T-helper 9 cell (primary cell): ENCODE measurements at places on chromosomes 11 and 22.

DNA sequence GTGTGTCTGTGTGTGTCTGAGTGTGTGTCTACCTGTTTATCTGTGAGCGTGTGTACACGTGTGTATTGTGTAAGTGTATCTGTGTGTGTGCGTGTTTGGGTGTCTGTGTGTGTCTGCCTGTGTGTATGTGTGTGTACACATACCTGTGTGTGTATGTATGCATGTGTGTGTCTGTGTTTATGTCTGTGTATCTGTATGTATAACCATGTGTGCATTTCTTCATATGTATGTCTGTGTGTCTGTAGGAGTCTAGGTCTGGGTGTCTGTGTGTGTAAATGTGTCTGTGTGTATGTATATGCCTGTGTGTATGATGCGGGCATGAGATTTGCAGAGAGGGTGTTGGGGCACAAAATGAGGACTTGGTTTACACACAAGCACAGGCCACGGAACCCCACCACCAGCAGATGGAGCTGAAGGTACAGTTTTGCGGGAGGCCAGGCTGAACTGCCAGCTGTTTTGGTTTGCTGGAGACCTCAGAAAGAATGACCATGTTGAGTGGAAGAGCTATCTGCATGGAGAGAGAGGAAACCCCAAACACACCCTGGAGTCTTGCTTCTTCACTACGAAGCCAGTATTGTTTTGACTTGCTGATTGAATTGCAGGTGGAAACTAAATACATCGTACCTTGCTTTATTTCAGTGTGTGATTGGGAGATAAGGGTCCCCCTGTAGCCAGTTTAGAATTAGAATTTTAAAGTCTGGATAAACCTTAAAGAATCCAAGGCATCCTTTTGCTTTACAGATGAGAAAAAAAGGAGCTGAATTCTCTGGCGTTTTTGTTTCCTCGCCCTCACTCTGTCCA is 497.2 kb downstream of the NTM start:
- no peak for DNase-seq

DNA sequence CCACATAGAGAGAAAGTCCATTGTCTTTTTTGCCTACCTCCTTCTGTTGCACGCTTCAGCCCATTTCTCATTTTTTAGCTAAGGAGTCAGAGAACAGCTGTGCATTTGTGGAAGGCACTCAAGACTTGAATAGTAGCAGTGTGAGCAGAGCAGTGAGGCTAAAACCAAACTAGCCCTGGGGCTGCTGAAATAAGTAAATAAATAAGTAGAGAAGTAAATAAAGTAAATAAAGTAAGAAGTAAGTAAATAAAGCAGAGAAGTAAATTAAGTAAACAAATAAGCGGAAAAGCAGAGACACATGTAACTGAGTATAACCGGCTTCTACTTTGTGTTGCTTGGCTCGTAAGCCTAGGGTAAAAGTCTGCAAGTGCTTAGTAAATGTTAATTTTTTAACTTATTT is 2.4 kb upstream of the OR52L1 start:
- no peak for DNase-seq

DNA sequence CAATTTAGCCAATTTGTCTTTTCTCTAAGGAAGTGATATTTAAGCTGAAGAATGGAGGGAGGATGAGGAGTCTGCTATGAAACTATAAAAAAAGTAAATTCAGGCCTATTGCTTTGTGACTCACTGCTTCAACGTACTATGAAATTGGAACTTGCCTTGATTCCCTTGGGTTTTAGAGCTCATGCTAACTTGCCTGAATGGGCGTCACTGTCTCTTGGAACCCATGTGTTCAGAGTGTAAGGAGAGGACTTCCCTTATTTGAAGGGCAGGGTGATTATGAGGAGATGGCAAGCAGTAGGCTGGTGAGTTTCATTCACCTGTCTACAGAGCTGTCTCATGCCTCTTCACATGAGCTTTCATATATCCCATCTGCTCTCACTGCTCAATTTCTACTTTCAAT is 28.7 kb upstream of the WT1 start:
- no peak for DNase-seq

GRCh38 chr11:10537600-10537999 is 3.4 kb downstream of the RNF141 start:
- no peak for DNase-seq

GRCh38 chr11:73216465-73216864 is 1.6 kb upstream of the P2RY2 start:
- DNase-seq: no peak

- no peak for DNase-seq
Observed at GRCh38 chr11:114368918-114369680, 31.2 kb downstream of the C11orf71 start.

DNA sequence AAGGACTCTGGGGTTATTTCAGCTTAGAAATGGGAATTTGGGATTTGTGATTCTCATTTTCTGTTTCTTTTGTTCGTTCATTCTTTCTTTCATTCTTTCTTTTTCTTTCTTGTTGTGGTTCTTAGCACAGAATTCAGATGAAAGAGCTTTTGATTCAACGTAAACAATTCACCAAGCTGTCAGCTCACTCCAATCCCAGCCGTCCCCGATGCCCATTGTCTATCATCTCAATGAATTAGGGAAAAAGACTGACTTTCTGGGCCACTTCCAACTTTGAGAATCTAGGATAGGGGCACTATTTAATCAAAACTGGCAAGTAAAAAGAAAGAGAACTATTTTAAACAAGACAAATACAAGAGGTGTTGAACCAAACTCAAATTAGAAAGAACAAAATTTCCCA is 25.1 kb upstream of the TMA7B start:
- DNase-seq: no peak

DNA sequence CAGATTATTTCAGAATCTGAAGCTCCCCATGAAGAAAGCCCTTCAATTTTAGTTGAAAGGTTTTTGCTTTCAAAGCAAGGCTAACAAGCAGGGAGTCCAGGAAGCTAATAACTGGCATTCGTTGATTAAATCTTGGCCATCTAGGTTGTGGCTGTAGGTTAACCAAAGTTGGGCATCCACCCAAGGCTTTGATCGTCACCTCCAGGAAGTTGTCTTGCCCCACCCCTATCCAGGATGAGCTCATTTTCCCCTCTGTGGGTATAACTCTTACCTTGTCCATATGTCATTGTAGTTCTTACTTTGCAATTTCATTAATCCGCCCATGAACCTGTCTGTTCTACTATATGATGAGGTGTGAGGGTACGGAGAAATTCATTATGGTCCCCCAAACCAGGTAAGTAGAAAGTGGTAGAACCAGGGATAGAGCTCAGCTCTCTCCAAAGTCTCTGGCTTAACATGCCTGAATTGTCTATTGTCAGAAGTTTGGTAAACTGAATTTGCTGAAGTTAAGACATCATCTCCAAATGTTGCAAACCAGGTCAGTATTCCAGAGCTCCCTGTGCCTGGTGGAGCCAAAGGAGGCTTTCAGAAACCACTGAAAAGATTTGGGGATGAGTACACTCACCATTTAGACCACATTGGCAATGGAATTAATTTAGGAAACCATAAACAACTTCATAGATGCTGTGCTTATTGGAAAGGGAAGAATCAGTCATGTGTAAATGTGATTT is 97.1 kb downstream of the CD44 start:
- peak; percentile 59 for DNase-seq

DNA sequence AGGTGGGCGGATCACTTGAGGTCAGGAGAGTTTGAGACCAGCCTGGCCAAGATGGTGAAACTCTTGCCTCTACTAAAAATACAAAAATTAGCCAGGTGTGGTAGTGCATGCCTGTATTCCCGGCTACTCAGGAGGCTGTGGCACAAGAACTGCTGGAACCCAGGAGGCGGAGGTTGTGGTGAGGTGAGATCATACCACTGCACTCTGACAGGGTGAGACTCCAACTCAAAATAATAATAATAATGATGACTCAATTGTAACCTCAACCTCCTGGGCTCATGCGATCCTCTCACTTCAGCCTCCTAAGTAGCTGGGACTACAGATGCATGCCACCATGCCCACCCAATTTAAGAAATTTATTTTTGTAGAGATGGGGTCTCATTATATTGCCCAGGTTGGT is 15.6 kb upstream of the CHRNA10 start:
- DNase-seq: no peak

GRCh38 chr11:134452026-134452837 is 40.2 kb upstream of the B3GAT1 start:
- DNase-seq: no peak

DNA sequence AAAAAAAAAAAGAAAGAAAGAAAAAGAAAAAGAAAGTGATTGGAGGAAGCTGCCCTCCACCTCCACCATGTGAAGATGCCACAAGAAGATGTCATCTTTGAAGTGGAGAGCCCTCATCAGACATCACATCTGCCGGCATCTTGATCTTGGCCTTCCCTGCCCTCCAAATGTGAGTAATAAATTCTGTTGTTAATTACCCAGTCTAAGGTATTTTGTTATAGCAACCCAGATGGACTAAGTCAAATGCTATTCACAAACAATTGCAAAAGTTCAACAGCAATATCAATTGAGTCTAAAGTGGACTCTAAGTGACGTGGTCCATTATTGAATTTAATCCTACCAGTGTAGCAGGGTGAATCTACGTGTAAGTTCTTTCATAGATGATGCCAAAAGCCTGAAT is 55.9 kb upstream of the NUP160 start:
- no peak for DNase-seq

DNA sequence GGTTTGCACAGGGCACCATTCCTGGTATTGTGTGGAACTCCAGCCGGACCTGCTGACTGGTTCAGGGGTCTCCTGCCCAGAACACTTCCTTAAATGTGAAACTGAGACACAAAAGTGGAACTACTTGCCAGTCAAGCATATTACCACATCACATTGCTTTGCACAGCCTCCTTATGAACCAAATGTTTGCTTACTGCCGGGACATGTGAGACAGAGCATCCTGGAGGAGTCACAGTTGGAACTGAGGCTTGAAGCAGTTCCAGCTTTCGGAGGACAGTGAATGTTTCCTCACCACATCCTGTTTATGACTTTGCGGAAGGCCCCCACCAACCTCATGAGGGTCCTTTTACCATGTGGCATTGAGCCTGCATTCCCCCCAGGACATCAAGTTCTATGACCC is 105.8 kb upstream of the ARHGAP42 start:
- no peak for DNase-seq

GRCh38 chr22:18971321-18971751 is 35.2 kb upstream of the PRODH start:
- no peak for DNase-seq

DNA sequence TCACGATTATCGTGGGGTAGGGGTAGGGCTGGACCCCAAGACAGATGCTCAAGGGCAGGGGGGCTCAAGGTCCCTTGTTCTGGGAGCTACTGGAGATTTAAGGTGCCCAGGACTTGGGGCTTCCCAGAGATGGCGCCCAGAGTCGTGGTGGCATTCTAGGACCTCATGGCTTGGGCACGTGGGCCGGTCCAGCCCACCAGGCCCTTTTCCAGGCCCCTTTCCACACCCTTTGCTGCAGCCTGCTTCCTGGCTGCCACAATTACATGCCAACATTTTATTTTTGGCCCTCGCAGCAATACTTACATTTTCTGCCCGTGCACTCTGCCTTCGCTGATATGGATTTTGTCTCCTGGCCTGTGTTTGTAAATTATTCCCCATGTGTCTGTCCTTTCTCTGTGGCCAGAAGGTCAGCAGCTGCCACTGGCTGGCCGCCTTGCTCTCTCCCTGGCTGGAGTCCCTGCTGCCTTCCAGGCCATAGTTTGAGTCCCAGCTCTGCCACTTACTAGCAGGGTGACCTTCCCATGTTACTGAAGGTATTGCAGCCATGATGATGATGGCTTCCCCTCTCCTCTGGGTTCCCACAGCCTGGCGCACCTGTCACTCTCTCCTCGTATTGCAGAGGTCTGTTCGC is 11.2 kb downstream of the MB start:
- no peak for DNase-seq

DNA sequence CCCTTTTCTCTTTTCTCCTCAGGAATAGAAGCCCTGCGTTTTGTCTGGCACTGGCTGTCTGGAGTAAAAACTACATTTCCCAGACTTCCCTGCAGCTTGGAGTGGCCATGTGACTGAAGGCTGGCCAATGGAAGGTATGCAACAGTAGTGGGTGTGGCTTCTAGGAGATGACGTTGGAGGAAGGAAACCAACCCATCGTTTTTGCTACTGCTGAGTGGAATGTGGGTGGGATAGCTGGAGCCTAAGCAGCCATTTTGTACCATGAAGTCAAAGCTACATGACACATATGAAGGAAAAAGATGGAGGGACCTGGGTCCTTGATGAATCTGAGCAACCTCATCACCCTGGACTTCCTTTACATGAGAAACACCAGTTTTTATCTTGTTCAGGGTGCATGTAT is 19.6 kb downstream of the FGF3 start:
- no peak for DNase-seq

- DNase-seq: no peak
Observed at GRCh38 chr22:39332441-39333064, 13.1 kb upstream of the RPL3 start.

DNA sequence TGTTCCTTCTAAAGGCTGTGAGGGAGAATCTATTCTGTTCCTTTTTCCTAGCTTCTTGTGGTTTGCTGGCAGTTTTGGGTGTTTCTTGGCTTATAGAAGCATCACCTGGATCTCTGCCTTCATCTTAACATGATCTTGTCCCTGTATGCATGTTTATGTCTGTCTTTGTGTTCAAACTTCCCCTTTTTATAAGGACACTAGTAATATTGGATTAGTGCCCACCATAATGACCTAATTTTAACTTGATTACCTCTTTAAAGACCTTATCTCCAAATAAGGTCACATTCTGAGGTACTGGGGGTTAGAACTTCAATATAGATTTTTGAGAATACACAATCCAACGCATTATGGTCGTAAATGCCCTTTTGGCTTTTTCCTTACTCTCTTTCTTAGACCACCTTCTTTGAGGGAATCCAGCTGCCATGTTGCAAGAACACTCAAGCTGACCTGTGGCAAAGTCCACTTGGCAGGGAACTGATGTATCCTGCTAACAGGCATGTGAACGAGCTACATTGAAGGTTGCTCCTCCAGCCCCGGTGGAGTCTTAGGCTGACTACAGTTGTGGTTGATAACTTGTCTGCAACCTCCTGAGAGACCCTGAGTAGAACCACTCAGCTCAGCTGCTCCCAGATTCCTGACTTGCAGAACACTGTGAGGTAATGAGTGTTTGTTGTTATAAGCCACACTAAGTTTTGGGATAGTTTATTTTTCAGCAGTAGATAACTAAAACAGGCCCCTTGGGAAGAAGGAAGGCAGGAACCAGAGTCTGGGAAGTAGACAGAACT is 127.1 kb upstream of the OR9Q1 start:
- DNase-seq: no peak

GRCh38 chr22:50416996-50417395 is 57.8 kb downstream of the SBF1 start:
- no peak for DNase-seq

DNA sequence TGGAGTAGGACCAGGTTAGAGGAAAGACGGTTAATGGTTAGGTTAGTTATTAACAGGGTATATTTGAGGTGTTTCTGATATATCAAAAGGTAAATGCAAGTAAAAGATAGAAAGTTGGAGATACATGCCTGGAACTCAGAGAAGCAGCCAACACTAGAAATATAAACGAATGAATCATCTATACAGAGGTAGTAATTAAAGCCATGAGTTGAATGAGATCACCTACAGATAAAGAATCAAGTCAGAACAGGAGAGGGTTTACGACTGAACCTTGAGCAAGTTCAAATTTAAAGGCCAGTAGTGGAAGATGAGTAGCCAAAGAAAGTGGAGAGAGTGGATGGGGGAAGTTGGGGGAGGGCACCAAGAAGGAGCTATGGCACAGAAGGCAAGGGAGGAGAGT is 73.9 kb downstream of the SPON1 start:
- DNase-seq: no peak

- DNase-seq: no peak
Observed at GRCh38 chr22:33461698-33462434, 403.7 kb upstream of the SYN3 start.

GRCh38 chr11:57479021-57479663 is 18.8 kb downstream of the RTN4RL2 start:
- DNase-seq: no peak
